BJ (cell line): ENCODE measurements at places on chromosomes 5 and 9.
A peak's percentile ranks its signal among the peaks of the same experiment; 100 is the strongest.

- no peak for DNase-seq
Measured at GRCh38 chr9:27037499-27037898, 32.0 kb upstream of the LRRC19 start.

- DNase-seq: peak; percentile 19
Measured at GRCh38 chr5:64869419-64869818, 100.7 kb downstream of the CWC27 start.

DNA sequence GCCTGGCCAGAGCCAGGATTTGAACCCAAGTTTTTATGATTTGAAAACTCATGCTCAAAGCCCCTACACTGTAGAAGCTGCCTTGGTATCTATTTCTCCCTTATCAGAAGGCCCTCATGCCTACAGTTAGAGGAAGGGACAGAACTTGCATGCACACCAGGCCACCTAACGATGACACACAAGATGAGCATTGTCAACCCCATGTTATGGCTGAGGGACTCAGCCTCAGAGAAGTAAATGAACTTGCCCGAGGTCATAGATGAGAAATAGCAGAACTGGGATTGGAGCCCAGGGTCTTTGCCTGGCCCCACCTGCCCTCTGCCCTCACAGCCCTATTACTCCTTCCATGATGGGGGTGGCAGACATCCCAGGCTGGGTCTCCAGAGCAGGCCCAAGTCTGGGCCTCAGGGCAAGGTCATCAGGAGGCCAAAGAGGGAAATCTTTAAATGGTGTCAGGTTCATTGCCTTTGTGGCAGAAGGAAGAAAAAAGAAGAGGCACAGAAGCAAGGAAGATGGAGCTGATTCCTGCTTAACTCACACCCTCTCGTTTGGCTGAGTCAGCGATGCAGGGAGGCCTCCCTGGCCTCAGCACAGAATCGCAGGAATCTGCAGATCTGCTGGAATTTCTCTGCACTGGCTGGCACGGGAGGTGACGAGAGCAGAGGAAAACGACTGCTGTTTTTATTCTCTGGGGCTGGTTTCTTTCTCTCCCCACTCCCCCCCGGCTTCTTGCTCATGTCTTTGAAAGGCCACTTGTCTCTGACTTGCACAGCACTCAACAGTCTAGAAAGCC is 20.6 kb upstream of the CRB2 start:
- peak; percentile 27 for DNase-seq

- no peak for DNase-seq
Measured at GRCh38 chr9:5191985-5192384, 6.5 kb upstream of the INSL6 start.

GRCh38 chr9:115513148-115513547 is 395.2 kb upstream of the TNC start:
- DNase-seq: no peak
